ENCODE measurements at places on chromosomes 11 and 22. TPM values are rescaled to one million over a fixed set of nuclear protein-coding genes. Genes with fewer than 3 reads are reported as not detected.

FZD4 gene
- 0.10 TPM for polyA plus RNA-seq

DNA sequence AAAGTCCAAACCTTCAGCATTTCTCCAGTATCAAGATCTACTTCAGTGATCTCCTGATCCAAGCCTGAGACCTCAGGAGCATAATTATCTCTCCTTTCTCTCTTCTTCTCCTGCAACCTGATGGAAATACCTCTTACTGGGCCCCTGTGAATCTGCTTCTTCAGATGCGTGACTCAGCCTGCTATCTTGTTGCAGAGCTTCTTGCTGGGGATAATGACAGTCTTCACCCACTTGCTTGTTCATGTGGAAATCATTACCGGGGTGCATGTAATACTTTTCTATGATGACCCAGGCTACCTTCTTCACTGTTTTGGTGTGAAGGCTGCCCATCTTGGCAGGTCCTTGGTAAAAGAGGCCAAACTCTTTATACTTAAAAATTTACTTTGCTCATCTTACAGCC lies 140.0 kb upstream of the POU2AF2 start:
- no peak overlapping the region for H3K27ac ChIP-seq
- no peaks in the 10 kb centered on the region for H3K4me1 ChIP-seq
- peaks cover 4% of the 10 kb centered on the region for H3K27me3 ChIP-seq
- H3K4me3 ChIP-seq, result no peak overlapping the region
- no peaks in the 10 kb centered on the region for H3K36me3 ChIP-seq
- no peak for DNase-seq

GRCh38 chr11:2917842-2918490 lies 11.3 kb downstream of the PHLDA2 start:
- no peak overlapping the region for H3K27ac ChIP-seq
- DNase-seq, result no peak
- H3K4me1 ChIP-seq, result no peaks in the 10 kb centered on the region
- H3K27me3 ChIP-seq, result no peaks in the 10 kb centered on the region
- H3K36me3 ChIP-seq, result no peaks in the 10 kb centered on the region
- H3K4me3 ChIP-seq, result no peak overlapping the region

- H3K27ac ChIP-seq, result no peak overlapping the region
- no peaks in the 10 kb centered on the region for H3K27me3 ChIP-seq
- H3K4me3 ChIP-seq, result no peak overlapping the region
- no peak for DNase-seq
- no peaks in the 10 kb centered on the region for H3K36me3 ChIP-seq
- peaks cover 7% of the 10 kb centered on the region for H3K4me1 ChIP-seq
These were observed 141.0 kb downstream of the ARHGAP42 start for GRCh38 chr11:100827934-100828661.

DNA sequence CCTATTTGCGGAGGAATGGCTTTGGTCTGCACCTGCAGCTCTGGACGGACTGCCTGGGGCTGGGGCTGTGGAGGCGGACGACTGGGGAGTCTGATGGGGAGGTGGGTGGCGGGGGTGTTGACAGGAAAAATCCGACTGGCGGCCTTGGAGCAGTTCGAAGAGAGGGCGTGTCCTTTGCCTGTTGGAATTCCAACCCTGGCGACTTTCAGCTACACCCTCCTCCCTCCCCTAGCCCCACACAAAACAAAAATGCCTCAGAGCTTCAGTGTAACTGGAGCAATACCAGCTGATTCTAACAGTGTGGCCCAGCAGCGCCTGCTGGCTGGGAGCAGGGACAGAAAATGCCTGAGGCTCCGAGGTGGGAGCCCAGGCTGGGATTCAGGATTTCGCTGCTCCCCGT lies 85.4 kb downstream of the ATXN10 start:
- H3K27me3 ChIP-seq, result no peaks in the 10 kb centered on the region
- H3K4me3 ChIP-seq, result no peak overlapping the region
- no peak for DNase-seq
- H3K27ac ChIP-seq, result no peak overlapping the region
- peaks cover 3% of the 10 kb centered on the region for H3K4me1 ChIP-seq
- peaks cover 6% of the 10 kb centered on the region for H3K36me3 ChIP-seq

GRCh38 chr22:35377735-35378134 lies 3.2 kb upstream of the HMOX1 start:
- H3K4me3 ChIP-seq, result no peak overlapping the region
- H3K27me3 ChIP-seq, result peaks cover 3% of the 10 kb centered on the region
- peak overlapping the region; percentile 19 for H3K27ac ChIP-seq
- no peaks in the 10 kb centered on the region for H3K36me3 ChIP-seq
- no peak for DNase-seq

DNA sequence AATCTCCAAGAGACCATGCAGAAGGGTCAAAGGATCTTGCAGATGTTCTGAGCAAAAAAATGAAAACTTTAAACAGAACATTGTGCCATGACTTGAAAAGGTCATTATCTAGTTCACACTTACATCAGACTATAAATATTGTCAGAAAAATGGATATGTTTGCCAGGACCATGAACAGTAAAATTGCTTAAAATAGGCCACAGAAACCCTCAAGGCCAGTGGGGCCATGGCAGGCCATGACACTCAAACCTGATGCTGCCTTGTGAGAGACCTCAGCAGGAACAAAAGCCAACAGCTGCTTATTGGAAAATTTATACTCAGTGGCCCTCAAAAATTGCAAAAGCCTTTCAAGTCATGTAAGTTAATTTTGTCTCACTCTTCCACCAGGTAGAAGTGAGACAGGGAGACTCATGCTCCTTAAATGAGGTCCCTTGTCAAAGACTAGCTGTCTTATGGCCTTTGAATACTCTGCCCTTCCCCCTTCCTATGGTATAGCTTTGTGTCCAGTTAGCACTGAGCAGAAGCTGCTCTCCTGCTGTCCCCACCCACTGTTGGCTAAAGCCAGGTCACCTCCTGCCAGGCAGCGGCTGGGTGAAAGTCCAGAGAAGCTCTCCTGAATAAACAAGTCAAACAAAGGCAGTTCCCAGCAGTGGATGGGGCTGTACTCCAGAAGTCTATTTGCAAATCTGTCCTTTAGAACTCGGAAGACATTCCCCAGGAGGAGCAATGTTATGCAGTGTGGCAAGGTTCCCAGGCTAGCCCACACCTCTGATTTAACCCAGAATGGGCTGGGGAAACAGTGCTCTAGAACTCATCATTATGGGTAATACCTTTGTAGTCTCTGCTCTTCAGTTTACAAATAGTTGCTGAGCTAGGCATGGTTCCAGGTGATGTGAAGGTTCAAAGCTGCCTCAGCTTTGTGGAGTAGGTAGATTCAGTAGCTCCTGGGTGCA lies 21.4 kb downstream of the ADM start:
- H3K27ac ChIP-seq, result no peak overlapping the region
- H3K36me3 ChIP-seq, result no peaks in the 10 kb centered on the region
- peaks cover 2% of the 10 kb centered on the region for H3K4me1 ChIP-seq

- H3K4me1 ChIP-seq, result peaks cover 10% of the 10 kb centered on the region
- peak; percentile 77 for DNase-seq
- H3K27me3 ChIP-seq, result no peaks in the 10 kb centered on the region
- H3K36me3 ChIP-seq, result no peaks in the 10 kb centered on the region
These were observed 21.9 kb upstream of the SCN2B start for GRCh38 chr11:118198370-118198769.

DNA sequence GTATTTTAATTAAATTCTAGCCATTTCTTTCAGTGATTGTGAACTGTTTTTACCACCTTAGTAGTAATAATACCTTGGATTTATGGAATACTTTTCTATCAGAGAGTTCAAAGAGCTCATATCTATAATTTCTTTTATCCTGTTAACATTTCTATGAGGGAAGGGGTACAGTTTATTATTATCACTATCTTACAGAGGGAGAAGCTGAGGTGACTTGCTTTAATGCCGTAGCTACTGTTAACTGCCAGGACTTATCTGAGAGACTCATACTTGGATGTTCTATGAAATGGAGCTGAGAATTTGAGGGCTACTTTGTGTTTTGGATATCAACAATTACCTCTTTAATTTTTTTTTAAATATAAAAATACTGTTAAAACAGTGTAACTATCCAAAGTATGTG lies 3.3 kb downstream of the REXO2 start:
- peaks cover 7% of the 10 kb centered on the region for H3K27me3 ChIP-seq
- H3K27ac ChIP-seq, result no peak overlapping the region
- no peak for DNase-seq
- no peak overlapping the region for H3K4me3 ChIP-seq

ZP1 gene
- not detected for polyA plus RNA-seq

C11orf97 gene
- not detected for polyA plus RNA-seq

NXPE4 gene
- not detected for polyA plus RNA-seq

DNA sequence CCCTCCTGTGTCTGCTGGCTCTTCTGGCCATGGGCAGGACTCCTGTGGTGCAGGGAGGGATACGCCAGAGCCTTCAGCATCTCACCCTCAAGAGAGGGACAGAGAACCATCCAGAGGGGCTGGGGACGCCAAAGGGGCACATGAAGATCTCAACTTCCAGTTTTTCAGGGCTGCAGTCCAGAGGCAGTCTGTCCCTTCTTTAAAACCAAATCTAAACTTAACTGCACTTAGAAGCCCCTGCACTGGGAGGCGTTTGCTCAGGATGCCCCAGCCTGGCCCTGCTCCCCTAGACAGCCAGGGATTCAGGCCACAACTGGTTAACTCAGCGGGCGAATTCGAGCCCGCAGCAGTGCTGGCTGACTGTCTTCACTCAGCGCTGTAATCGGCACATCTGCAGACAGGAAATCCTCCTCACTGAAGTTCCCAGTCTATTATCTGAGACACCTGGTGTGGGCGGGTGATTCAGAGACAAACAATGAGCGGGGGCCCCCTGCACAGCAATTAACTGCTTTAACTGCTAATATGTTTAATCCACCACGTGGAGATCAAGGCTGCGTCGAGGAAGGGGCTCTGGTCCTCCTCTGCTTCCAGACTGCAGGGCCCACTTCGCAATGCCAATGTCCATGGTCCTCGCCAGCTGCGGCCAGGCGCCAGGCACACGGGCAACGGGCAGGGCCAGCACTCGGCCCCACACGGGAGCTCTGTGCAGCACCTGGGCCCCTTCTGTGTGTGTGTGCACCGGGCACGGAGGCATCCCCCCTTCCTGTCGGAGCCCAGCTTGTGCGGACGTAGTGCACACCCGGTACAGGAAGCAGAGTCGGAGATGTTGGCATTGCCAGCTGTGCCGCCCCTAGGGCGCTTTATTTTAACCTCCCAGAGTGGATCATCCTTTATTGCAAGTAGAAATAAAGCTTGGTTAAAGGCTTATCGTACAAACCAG lies 36.9 kb upstream of the GNB1L start:
- H3K4me1 ChIP-seq, result peaks cover 18% of the 10 kb centered on the region
- no peaks in the 10 kb centered on the region for H3K27me3 ChIP-seq
- peak overlapping the region; percentile 79 for H3K4me3 ChIP-seq
- DNase-seq, result peak; percentile 3
- H3K36me3 ChIP-seq, result peaks cover 7% of the 10 kb centered on the region

ANKK1 gene
- polyA plus RNA-seq, result not detected

MIAT gene
- polyA plus RNA-seq, result not detected

- H3K36me3 ChIP-seq, result no peaks in the 10 kb centered on the region
- DNase-seq, result no peak
- no peak overlapping the region for H3K4me3 ChIP-seq
- H3K27me3 ChIP-seq, result no peaks in the 10 kb centered on the region
These were observed 133.4 kb downstream of the CCDC34 start for GRCh38 chr11:27229511-27230191.

PLA2G6 gene
- 3.3 TPM for polyA plus RNA-seq

- no peak for DNase-seq
- no peak overlapping the region for H3K27ac ChIP-seq
- H3K36me3 ChIP-seq, result no peaks in the 10 kb centered on the region
- no peak overlapping the region for H3K4me3 ChIP-seq
- H3K27me3 ChIP-seq, result no peaks in the 10 kb centered on the region
These were observed 675.0 kb upstream of the KIRREL3 start for GRCh38 chr11:127675581-127675980.

GRCh38 chr11:12925520-12925919 lies 83.6 kb upstream of the RASSF10 start:
- peaks cover 2% of the 10 kb centered on the region for H3K27me3 ChIP-seq
- no peak overlapping the region for H3K27ac ChIP-seq
- H3K36me3 ChIP-seq, result no peaks in the 10 kb centered on the region

- H3K27ac ChIP-seq, result peak overlapping the region; percentile 99
- peaks cover 4% of the 10 kb centered on the region for H3K27me3 ChIP-seq
- H3K4me3 ChIP-seq, result peak overlapping the region; percentile 98
- no peak for DNase-seq
- H3K4me1 ChIP-seq, result peaks cover 42% of the 10 kb centered on the region
These were observed 700 bp downstream of the TTC17 start for GRCh38 chr11:43359422-43359818.

DNA sequence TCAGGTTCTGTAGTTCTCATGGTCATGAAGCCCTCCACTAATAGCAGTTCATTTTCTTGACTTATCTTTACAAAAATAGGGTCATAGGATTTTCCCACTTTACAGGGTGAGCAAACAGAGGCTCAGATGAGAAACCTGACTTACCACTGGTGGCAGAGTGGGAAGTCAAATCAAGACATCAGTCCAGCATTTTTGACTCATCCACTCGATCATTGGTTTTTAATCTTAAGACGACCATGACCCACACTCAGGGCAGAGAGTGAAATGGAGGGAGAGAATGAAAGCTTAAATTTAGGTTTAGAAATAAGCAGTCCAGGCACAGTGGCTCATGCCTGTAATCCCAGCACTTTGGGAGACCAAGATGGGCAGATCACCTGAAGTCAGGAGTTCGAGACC lies 42.1 kb downstream of the RTL6 start:
- H3K4me1 ChIP-seq, result peaks cover 24% of the 10 kb centered on the region
- H3K27me3 ChIP-seq, result no peaks in the 10 kb centered on the region
- H3K27ac ChIP-seq, result peak overlapping the region; percentile 90

- peaks cover 27% of the 10 kb centered on the region for H3K27me3 ChIP-seq
- H3K36me3 ChIP-seq, result no peaks in the 10 kb centered on the region
- H3K27ac ChIP-seq, result no peak overlapping the region
- no peaks in the 10 kb centered on the region for H3K4me1 ChIP-seq
These were observed 24.8 kb upstream of the PKNOX2 start for GRCh38 chr11:125139778-125140177.

DNA sequence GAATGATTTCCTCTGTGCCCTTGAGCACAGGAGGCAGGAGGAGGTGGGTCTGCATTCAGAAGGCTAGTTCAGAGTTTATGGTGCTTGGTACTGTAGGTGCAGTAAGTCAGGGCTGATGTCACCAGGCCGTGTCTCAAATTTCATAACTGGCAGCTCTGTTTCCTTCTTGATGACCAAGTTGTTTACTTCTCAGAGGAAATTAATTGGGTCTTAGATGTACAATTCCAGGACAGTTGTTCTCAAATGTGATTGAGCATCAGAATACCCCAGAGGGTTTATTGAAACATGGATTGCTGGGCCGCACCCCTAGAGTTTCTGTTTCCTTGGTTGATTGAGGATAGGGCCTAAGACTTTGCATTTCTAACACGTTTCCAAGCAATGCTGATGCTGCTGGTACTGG lies 6.2 kb downstream of the AMOTL1 start:
- peaks cover 8% of the 10 kb centered on the region for H3K27me3 ChIP-seq
- H3K36me3 ChIP-seq, result no peaks in the 10 kb centered on the region
- no peak overlapping the region for H3K27ac ChIP-seq
- peaks cover 24% of the 10 kb centered on the region for H3K4me1 ChIP-seq

DNA sequence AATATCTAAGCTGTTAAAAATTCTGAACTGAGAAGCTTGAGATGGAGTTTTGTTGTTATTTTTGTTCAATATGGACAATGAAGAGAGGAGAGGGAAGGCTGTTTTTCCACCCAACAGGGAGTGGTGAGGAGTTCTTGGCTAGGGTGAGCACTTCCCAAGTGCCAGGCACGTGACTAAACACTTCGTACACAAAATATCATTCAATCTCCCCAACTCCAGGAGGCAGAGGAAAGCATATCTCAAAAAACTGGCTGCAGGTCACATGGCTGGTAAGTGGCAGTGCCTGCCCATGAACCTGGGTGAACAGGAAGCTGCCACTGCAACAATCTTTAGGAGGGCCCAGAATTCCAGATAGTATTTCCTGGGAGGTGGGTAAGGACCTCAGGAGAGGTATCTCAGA lies 11.6 kb downstream of the ELF5 start:
- H3K27ac ChIP-seq, result no peak overlapping the region
- DNase-seq, result no peak
- H3K36me3 ChIP-seq, result no peaks in the 10 kb centered on the region
- H3K4me1 ChIP-seq, result no peaks in the 10 kb centered on the region

CNGA4 gene
- not detected for polyA plus RNA-seq

LINC01488 gene
- polyA plus RNA-seq, result not detected

All from immature natural killer cell (primary cell).